ENCODE measurements at places on chromosomes 4 and X.

GRCh38 chrX:48086082-48086481, 14.6 kb upstream of the ZNF630 start:
- no peak for DNase-seq

DNA sequence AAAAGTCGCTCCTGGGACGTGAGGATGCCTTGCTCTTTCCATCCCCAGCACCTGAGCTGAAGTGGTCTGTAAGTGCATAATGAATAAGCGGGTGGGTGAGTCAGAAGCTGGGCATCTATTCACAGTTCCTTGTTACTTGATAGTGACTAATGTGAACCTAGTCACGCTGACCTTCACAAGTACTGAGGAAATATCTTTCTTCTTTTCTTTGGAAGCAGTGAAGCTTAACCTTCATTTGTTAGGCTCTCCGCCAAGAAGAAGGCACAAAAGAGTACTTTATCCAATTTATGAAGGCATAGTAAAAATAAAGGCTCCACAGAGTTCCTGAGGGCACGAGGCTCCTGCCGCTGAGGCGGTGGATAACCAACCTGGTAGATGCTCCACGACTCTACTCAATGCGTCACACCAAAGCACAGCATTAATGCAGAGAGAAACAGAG, 475.7 kb upstream of the SLIT2 start:
- no peak for DNase-seq

DNA sequence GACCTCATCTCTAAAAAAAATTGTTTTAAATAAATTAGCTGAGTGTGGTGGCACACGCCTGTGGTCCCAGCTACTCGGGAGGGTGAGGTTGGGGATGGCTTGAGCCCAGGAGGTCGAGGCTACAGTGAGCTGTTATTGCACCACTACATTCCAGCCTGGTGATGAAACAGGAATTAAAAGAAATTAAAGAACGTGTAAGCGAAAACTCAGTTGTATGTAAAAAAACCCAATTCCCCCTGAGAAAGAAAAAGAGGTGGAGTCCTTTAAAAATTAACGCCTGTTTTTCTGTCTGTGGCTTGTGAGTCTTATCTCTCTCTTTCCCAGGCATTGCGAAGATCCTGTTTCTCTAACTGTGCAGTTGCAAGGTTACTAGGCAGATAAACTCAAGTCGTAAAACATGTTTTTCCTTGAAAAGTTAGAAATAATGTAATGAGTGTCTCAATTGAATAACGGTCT, 22.1 kb downstream of the EPGN start:
- no peak for DNase-seq

- DNase-seq, result no peak
Measured at GRCh38 chr4:188841523-188841922, 702.3 kb downstream of the TRIML1 start.

DNA sequence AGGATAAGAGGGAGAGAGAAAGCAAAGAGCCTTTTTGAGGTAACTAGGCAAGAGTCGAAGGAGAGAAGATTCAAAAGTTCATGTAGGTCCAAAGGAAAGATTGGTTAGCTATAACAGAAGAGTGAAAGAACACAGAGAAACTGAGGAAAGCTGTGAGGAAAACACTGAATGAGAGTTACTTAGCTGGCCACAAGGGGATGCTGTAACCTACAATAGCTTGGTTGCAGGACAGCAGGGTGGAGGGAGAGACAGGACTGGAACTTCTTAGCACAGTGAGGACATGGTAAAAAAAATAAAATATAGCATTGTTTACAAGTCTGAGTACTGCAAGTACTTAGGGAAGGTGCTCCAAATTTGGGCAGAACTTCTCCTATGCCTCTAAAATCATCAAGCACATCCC, 48.3 kb downstream of the RAI2 start:
- DNase-seq, result no peak

GRCh38 chrX:41167888-41168287, 82.6 kb downstream of the USP9X start:
- DNase-seq, result no peak

- DNase-seq, result no peak
Measured at GRCh38 chr4:48270951-48271473, 1.4 kb upstream of the TEC start.

DNA sequence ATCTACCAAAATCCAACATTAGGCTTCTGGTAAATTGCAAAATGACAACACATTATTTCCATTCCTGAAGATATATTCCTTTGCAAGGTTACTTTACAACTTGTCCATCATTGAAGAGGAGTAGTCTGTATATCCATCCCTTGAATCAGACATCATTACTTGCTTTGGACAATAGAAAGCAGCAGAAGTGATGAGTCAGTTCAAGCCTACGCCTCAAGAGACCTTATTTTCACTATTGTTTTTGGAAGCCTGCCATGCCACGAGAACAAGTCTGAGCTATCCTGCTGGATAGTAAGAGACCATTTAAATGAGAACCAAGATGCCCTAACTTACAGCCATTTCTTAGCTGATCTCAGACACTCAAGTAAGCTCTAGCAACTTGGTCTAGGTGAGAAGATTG, 246.0 kb upstream of the HHIP start:
- DNase-seq, result no peak

- DNase-seq, result no peak
Measured at GRCh38 chrX:49282647-49283011, 13.0 kb downstream of the PPP1R3F start.

GRCh38 chrX:124232523-124233201, 99.8 kb upstream of the TEX13D start:
- peak; percentile 26 for DNase-seq

DNA sequence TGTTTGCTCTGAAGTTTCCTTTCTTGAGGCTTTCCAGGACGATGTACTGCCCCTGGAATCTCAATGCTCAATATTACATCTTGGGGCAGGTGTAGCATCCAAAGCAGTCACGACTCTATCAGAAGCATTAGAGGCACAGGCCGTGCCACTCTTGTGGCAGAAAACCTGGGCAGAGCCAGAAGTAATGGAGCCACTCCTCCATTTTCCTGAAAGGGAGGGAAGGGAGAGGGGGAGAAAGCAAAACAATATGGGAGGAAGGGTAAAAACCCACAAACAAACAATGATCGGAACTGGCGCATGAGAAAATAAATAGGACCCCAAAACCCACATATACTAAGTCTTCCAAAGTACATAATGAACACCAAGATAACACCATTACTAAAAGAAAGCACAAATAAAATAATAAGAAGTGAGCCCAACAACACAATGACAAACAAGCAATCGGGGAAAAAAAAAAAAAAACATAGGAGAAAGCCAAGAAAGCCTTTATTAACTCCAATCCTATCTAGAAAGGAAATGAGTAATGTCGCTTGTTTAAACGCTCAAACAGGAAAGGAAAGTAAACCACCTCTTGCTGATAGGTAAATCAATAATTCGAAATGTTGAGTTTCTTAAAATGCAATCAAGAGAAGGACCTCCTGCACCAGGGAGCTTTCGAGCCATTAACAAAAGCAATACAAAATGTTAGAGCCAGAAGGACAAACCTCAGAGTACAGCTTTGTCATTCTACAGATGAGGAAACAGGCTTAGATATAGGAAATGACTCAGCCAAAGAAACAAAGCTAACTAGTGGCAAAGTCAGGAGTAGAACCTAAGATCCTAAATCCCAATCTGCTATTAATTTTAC, 117.4 kb downstream of the ATRX start:
- DNase-seq, result no peak

DNA sequence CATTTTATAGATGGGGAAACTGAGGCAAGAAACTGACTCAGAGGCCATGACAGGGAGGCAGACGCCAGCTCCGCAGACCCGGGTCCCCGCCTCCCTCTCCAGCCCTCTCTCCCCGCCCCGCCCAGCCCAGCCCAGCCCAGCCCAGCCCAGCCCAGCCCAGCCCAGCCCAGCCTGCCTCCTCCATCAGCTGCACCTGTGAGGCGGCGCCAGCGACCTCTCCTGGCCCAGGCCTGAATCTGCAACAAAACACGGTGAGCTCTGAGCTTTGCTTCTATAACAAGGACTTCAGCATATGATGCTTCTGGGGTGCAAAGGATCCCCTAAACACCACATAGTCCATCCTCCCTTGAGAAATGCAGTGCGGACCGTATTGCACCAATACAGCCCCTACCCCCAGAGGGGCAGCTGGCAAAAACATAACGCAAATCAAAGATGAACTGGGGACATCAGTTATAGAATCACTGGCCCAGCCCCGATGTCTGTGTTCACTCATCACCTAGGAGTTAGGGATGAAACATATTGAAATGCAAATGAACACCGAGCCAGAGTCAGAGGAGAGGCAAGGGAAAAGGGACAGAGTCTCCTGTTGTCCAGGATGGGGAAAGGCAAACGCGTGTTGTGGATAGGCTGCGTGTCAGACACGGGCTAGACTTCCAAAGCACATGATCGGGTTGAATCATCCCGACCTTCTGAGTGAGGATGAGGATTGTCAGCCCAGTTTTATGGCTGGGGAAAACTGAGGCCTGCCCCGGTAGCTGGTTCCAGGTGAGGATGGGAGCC, 216.1 kb upstream of the PSAPL1 start:
- no peak for DNase-seq

GRCh38 chr4:90121676-90122354, 5.4 kb upstream of the CCSER1 start:
- DNase-seq, result no peak

GRCh38 chr4:26531491-26532116, 41.3 kb upstream of the CCKAR start:
- no peak for DNase-seq

DNA sequence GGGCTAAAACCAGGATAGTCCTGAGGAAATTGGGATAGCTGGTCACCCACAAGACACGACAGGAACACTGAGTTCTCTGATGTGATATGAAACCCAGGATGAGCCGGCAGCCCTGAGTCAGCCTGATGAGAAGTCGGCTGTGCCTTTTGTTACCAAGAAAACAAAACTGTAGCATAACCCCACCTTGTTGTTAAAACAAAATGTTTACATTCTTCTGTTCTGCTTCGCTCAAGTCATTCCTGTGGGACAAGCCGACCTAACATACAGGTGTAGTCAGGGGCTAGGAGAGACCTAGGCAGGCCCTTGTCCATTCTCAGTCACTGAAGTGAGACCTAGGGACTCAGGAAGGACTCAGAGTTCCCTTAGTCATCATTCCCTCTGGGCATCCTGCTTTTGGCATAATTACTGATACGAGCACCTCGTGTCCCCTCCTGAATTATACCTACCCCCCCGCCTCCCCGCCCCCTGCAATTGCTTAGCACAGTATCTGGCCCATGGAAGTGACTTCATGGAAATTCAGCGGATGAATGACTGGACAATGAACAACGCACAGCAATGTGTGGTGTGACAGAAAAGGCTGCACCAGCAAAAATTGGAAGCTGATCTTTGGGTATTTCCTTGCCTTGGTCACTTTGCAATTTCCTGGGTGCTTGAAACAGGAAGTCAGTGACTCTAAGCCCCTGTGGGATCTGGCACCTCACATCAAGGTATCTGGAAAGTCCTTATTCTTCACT, 31.9 kb upstream of the TLR2 start:
- no peak for DNase-seq

DNA sequence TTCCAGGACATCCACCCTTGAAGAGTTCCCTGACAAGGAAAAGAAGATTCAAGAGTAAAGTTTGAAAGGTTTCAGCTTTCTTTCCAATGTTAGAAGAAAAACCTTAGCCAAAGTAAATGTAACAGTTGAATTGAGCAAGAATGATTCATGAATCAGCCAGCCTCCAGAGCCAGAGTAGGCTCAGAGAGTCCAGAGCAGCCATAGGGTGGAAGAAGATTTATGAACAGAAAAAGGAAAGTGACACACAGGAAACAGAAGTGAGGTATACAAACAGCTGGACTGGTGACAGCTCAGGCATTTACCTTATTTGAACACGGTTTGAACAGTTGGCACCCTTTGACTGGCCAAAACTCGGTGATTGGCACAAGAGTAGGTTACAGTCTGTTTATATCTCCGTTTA, 63.2 kb downstream of the QDPR start:
- no peak for DNase-seq

DNA sequence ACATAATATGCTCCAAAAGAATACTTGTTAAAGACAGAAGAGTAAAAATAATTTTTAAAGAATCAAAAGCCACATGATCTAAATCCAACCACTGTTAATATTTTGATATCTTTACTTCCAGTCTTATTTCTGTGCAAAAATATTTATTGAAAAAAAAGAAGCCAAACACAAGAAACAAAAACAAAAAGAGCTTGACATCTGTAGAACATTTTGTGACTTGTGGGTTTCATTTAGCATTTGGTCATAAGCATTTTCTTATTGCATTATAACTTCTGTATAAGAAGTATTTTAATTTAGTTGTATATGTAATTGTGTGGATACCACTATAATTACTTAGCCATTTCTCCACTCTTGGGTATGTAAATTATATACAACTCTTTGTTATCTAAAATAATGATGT, 63.1 kb downstream of the DIPK2B start:
- no peak for DNase-seq

- DNase-seq, result no peak
Measured at GRCh38 chrX:9396930-9397329, 67.9 kb upstream of the TBL1X start.

GRCh38 chr4:48033825-48034413, 17.3 kb downstream of the NIPAL1 start:
- DNase-seq, result peak; percentile 64

- no peak for DNase-seq
Measured at GRCh38 chr4:186137196-186137794, 32.8 kb downstream of the FAM149A start.

GRCh38 chr4:72390409-72390808, 178.6 kb downstream of the ADAMTS3 start:
- DNase-seq, result no peak

GRCh38 chrX:3181846-3182245, 140.6 kb downstream of the ARSF start:
- no peak for DNase-seq

GRCh38 chr4:6362896-6363295, 93.2 kb downstream of the WFS1 start:
- DNase-seq, result peak; percentile 7

DNA sequence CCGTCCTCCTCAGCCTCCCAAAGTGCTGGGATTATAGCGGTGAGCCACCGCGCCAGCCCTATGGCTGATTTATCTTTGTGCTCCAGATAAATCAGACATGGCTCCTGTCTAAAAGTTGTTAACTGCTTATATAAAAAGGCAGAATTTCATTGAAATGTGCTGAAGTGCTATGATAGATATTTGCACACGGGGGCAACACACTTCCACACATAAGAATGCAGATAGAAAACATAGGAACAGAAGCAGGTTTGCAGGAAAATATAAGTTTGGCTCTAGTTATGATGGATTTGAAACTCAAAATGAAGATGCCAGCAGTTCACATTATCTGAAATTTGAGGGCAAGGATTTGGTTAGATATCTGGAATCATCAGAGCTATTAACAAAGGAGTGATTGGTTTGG, 163.1 kb upstream of the SLITRK2 start:
- no peak for DNase-seq

GRCh38 chr4:83489711-83490326, 4.9 kb upstream of the ABRAXAS1 start:
- DNase-seq, result no peak

DNA sequence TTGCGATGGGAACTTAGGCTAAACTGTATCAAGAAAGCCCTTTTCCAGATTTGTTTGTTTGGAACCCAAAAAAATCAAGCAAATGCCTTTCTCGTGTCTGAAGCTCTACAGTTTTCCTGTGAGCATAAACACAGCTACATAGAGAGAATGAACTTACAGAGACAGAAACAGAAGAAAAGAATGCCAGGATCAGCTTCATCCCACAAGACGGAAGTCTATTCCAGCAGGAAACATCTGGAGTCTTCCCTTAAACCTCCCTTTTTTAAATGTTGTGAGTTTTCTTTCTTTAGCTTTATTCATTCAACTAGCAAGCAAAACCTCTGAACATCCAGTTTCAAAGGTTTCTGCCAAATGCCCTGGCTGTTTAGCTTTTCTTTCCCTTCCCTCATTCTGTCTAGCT, 32.6 kb upstream of the ZFP42 start:
- DNase-seq, result no peak

GRCh38 chr4:76950052-76950955, 752 bp downstream of the SEPTIN11 start:
- DNase-seq, result peak; percentile 56

Data from stimulated activated CD4-positive, alpha-beta T cell treated with anti-CD3 and anti-CD28 coated beads, Interleukin-12 subunit alpha, Interleukin-12 subunit beta, amount 100 ng/mL, for 4 hours (primary cell).